Left kidney (tissue), 8 donors: ENCODE measurements at places on chromosomes 7 and 10. TPM values are rescaled to one million over a fixed set of nuclear protein-coding genes. Genes with fewer than 3 reads are reported as not detected.
A peak's percentile ranks its signal among the peaks of the same experiment; 100 is the strongest.

DNA sequence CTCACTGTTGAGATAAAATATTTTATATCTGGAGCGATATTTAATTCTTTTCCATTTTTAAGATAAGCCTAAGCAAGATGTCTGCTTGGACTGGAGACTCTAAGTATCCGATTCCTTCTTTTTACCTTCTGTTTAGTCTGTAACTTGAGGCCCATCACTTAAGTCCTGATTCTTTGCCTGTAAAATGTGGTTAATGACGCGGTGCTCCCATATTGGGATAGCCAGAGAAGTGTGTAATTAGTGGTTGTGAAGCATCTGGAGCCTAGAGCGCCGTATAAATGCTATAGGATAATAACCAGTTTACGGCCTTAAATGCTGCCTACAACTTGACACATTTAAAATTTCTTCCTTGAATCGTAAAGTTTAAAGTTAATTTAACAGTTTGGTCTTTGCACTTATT, 132.9 kb downstream of the CHN2 start:
- DNase-seq, result peak; percentile 68

DNA sequence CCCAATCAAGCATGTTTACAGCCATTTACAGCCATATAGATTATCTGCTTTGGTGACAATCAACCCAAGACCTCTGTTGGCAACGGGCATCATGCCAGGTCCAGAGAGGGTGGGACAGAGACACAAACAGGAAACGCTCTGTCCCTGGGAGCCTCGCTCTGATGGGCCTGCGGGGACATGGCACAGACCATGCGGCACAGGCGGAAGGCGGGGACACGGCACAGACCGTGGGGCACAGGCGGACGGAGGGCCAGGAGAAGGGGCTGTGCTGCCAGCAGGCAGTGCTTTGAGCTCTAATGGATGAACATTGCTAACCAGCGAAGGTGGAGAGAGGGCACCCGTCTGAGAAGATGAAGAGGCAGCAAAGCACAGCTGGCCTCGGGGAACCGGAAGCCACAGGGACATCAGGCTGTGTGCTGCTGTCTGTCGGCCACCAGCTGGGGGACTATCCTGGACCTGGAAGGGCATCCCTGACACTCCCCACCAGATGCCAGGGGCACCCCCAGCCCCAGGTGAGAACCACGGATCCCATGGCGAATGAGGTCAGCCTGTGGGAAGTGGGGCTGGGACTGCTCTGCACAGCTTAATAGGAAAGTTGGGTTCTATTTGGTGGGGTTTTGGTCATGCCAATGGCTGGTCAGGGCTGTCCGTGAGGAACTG, 61.0 kb downstream of the DIP2C start:
- DNase-seq, result no peak

- no peak for DNase-seq
Measured at GRCh38 chr10:123557366-123558108, 108.6 kb upstream of the GPR26 start.

DNA sequence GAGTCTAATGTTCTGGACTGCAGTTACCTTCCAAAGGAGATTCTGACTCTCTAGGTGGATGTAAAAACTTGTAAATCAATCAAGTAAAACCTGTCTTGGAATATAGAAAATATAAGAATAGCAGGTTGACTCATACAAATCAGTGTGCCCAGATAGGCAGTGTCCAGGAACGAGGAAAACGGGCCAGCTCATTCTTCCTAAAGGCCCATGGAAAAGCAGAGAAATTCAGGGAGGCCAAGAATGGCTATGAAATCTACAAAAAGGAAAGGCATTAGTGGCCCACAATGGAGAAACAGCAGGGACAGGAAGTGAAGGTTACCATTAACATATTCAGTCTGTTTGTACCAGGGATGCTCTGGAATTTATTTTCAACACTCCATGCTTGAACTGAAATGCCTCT, 14.9 kb downstream of the GLI3 start:
- no peak for DNase-seq

The ORAI2 gene
- polyA plus RNA-seq, result 17.0 TPM

The CDNF gene
- polyA plus RNA-seq, result 3.6 TPM

The TSPAN12 gene
- polyA plus RNA-seq, result 188 TPM

The NSUN5 gene
- polyA plus RNA-seq, result 14.1 TPM

The PKD2L1 gene
- polyA plus RNA-seq, result 0.38 TPM

The CHRM2 gene
- polyA plus RNA-seq, result 4.2 TPM

The CD36 gene
- polyA plus RNA-seq, result 32.9 TPM

The METTL2B gene
- 40.5 TPM for polyA plus RNA-seq
